Left cardiac atrium (tissue), 4 donors: ENCODE measurements at places on chromosomes 7 and 10.

DNA sequence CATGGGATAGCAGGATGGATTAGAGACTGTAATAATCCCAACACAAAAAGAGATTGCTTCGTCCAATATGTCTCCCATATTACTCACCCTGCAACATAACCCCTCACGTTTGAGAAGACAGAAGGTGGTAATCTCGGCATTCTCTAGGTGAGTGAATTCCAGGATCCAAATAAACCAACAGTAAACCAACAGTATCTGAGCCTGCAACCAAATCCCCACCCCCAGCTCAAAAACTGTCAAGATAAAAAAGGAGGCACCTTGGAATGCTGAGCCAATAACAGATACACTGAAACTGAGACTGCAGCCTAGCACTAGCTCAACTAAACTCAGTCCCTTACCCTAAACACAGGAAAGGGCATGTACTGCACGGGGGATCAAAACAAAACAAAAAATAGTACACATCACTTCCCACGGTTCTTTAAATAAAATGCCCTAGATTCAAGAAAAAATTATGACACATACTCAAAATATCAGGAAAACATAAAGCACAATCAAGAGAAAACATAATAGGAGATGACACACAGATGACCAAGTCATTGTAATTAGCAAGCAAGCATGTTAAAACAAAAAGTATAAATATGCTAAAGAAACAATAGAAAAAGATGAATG, 28.0 kb downstream of the IPMK start:
- no peak for DNase-seq

DNA sequence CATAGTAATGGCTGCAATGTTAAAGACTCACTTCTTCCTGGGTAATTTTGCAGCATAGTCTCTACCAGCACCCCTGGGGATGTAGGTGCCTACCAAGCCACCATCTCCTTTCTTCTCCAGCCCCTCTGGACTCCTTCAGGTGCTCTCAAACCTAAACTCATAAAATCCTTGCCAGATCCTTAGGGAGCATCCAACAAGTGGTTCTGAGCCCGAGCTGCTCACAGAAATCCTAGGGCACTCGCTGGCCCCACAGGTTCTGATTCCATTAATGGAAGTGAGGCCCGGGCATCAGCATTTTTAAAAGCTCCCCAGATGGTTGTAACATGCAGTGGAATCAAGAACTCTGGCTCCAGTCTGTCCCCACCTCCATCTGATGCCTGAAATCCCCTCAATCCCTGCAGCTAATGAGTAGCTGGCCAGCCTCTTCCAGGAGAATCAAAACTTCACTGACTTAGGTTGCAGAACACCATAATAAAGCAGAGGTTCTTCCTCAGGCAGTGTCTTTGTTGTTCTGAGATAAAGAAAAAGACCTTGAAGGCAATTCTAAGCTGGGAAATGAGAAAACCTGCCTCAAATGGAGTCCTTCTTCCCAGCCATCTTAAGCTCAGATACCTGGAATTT, 336.8 kb downstream of the KCNMA1 start:
- DNase-seq = no peak

DNA sequence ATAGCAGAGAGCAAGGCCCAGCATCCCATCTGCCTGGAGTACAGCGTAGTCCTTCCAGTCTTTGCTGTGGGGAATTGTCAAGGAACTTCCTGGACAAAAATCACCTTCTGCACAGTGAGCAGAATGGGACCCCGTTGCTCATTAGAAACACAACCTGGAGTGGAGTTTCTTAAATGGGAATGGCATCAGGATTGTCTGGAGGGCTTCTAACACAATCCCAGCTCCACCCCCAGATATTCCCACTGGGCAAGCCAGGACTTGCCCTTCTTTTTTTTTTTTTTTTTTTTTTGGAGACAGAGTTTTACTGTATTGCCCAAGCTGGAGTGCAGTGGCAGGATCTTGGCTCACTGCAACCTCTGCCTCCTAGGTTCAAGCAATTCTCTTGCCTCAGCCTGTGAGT, 356.4 kb downstream of the GALNT17 start:
- no peak for DNase-seq

- DNase-seq = peak; percentile 74
These were observed 19.4 kb downstream of the ZMIZ2 start for GRCh38 chr7:44767912-44768627.

- DNase-seq = no peak
These were observed 230.5 kb upstream of the TMEM229A start for GRCh38 chr7:124263232-124263827.

DNA sequence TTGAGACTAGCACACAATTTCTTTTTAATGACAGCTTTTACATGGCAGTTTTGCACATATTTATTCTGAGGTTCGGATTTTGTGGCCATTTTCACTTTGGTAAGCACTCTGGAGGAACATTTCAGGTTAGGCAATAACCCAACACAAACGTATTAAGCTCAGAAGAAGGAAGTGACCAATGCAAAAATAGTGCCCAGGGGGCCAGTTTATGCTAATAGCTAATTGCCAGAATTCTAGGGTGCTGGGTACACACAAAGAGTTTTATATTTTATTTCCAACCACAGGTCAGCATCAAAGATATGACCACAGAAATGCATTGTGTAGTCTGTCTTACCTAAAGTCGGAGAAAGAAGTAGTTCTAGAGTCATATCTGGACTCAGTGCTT, 8.4 kb upstream of the AGR2 start:
- DNase-seq = no peak

DNA sequence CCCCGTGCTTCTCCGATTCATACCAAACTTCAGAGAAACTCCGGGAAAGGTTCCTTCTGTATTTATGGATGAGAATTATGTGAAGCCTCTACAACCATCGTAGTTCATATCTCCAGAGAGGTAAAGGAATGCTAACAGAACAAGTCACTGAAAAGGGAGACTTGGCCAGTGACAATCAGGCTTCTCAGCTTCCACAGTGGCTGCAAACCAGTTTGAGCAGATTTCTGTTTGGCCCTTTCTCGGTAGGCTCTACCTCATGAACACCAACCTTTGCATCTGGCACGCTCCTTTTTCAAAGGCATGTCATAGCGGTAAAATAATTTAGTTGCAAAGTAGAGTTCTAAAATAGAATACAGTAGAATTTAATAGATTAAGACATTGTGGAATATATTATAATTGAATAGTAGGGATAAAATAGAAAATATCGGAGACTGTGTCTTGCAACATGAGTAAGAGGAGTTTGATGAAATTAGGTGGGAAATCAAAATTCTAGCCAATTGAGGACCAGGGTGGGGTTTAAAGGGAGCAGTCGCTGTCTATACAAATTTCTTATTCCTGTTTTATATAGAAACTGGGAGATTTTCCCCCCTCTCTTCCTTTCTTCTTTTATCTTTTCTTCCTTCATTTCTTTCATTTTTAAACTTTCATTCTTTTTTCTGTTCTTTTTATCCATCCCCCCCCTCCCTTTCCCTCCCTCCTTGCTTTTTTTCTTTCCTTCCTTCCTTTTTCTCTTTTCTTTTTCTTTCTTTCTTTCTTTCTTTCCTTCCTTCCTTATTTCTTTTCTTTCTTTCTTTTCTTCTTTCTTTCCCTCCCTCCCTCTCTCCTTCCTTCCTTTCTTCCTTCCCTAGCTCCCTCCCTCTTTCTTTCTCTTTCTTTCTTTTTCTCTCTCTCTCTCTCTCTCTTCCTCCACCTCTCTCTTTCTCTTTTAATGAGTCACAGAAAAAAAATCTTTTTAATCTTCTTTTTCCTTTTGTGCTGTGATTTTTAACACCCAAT, 161.5 kb upstream of the KLF6 start:
- DNase-seq = no peak

- DNase-seq = peak; percentile 90
These were observed 127.4 kb downstream of the UBE2H start for GRCh38 chr7:129825209-129825970.

- no peak for DNase-seq
These were observed 373.3 kb upstream of the GALNT17 start for GRCh38 chr7:70758646-70759045.

DNA sequence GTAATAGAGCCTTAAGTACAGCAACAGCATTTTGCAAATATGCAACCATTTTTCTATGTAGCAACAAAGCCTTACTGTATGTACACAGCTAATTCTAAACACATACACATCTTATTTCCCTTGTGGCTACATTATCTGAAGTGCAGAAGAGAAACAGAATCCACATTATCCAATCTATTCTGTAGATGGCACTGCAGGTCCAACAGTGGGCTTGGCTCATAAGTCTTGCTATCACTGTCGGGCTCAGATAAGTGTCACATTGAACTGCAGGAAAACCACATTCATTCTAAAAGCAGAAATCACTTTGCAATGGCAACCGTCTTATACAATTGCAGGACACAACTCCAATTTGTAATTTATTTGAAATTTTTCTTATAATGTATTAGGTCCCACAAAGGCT, 109.8 kb upstream of the NOBOX start:
- no peak for DNase-seq
